NCI-H774 (cell line): ENCODE measurements at places on chromosomes 4 and X.

DNA sequence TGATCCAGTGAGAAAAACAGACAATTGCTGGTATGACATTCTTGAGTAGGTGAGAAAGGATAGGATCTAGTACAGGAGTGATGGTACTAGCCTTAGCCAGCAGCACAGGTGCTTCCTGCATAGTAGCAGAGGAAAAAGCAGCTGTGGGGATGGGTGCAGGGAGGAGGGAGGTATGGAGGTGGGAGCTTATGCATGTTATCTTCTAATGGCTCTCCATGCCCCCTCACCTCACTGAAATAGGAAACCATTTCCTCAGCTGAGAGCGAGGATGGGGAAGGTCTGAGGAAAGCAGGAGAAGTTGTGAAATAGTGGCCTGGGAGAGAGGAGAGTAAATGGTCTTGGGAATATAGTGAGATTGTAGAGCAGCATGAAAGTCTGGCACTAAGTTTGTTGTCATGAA, 136.3 kb downstream of the TMEM164 start:
- DNase-seq, result no peak

- no peak for DNase-seq
Measured at GRCh38 chr4:123338715-123339114, 57.9 kb upstream of the SPRY1 start.

- DNase-seq, result no peak
Measured at GRCh38 chr4:27412613-27413012, 552.0 kb downstream of the STIM2 start.

GRCh38 chrX:105299286-105299685, 78.8 kb upstream of the TEX13A start:
- DNase-seq, result no peak

DNA sequence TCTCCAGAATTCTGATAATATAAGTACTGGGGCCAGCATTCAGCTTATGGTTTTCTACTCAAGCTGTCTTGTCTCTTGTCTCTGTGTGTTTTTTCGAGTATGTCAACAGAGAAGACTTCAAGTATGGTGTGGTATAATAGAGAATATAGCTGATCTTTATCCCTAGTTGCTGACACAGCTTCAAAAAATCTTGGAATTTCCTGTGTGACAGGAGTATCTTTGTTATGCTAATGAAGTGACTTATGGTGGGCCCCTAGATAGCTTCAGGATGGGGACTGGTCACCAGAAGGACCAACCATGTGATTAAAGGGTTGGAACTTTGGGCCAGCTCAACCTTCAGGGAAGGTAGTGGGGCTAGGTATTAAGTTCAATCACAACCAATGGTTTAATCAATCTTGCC, 2.9 kb downstream of the GPRASP3 start:
- no peak for DNase-seq

GRCh38 chr4:138671106-138671505, 344.5 kb upstream of the NOCT start:
- DNase-seq, result no peak

- DNase-seq, result no peak
Measured at GRCh38 chr4:38173935-38174518, 213.8 kb downstream of the PTTG2 start.

- no peak for DNase-seq
Measured at GRCh38 chr4:122702939-122703338, 29.6 kb upstream of the BBS12 start.

DNA sequence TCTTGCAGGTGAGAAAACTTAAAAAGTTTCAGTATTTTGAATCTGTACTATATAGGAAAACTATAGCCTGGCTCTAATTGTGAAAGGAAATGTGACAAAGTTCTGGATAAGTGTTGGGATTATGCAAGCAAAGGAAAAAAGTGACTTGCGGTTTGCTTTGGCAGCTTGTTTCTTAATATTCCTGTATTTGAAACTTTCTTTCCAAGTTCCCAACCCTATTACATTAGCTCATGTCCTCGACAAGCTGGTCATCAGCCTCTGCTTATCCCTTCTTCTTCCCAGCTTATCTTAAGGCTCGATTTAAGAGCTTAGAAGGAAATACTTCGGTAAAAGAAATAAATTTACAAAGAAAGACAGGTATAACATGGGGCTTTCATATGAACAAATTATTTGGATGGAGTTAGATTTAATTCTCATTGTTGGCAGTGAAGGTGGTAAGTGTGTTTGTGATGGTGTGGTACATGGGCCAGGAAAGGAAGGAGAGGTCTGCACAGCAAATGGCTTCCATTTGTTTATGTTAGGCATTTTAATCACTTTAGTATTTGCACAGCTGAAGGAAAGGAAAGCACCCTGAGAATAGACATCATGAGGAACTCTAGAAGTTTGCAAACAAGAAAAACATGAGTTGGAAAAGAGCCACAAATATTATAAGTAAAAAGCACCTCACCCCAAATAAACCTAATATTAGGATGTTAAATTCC, 5.1 kb upstream of the MYOZ2 start:
- peak; percentile 0 for DNase-seq

GRCh38 chr4:16667464-16667863, 231.0 kb downstream of the LDB2 start:
- DNase-seq, result no peak

DNA sequence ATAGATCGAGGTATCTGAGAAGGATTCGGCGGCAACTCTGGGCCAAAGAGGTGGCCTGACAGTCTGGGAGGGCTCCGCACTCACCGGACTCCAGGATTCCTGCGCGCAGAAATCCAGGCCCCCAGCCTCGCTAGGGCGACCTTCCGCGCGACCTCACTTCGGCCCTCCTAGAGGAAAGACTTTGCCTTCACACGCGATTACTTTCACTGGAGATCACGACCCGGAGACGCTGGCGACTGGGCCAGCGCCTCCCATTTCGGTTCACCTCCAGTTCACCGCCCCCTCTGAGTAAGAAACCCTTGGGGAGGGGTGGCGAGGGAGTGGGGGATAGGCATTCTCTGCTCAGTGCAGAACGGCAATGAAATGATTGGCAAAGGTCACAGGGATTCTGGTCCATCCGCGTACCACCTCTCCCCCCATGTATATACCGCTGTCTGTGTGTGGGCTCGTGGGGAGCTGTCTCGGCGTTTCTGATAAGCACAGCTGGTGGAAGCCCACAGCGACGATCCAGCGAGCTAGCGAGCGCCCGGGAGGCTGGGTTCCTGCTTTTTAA, 2.5 kb downstream of the POU3F4 start:
- no peak for DNase-seq

DNA sequence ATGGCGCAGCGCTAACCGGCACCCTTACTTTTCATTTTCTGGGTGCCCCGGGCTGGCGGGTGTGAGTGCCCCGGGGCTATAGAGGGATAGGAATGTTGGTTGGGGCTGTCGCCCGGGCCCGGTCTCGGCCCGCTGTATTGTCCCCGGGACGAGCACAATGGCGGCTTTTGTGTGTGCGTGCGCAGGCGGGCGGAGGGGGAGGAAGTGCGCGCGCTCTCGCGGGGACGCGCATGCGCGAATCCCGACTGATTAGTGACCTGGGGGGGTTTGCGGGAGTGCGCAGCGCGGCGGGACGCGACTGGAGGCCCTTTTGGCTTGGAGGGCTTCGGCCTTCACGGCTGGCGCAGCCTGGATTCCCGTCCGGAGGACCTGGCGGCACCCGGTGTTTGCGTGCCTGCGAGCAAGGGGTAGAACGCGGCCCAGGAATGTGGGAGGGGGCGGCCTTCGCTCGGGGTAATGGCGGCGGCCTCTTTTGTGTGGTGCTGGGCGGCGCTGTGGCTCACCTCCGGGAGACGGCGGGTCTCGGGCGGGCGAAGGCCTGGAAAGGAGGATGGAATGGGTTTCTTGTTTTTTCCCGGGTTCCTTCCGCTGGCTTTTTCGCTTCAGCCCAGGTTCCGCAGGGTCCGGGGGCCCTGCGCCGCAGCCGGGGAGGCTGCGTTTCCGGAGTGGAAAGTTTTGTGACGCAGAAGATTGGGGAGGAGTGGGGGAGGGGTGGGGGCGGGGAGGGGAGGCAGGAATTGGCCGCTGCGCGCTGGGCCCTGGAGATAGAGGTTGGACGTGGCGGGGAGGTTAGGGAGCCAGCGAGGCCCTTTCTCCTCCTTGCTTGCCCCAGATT, 618 bp downstream of the DDX3X start:
- DNase-seq, result peak; percentile 58
